ENCODE measurements at places on chromosomes 16 and 17.

DNA sequence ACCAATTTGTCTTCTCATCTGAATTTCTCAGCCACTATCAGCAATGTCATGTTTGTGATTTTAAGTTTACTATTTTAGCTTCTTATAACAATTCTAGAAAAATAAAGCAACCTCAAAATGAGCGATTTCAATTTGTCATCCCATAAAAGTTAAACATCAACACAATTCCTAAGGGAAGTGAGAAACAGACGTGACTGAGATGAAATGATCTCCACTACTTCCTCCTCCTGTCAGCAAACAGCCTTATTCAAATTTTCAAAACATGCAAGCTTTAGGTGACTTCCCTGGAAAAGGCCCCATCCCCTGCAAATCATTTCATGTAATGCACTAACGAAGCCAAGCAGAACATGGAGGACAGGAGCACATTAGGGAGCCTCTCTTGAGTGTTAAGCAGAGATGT lies 64.9 kb downstream of the ZNF652 start:
- DNase-seq, result no peak

DNA sequence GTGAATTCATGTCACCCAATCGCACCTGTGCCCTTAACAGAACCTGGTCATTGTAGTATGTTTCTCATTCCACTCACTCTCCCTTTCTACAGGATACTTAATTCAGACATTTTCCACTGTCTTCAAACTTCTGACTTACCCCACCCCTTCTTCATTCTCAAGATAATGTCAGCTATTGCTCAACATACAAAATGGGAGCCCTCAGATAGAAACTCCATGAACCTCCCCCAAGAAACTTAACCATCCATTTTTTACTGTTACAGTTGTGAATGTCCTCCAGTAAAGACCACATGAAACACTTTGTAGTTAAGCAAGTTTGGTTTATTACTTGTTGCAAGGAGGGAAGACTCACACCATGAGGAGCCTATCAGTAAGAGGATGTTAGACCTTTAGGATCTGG lies 22.1 kb upstream of the ARHGAP17 start:
- no peak for DNase-seq

DNA sequence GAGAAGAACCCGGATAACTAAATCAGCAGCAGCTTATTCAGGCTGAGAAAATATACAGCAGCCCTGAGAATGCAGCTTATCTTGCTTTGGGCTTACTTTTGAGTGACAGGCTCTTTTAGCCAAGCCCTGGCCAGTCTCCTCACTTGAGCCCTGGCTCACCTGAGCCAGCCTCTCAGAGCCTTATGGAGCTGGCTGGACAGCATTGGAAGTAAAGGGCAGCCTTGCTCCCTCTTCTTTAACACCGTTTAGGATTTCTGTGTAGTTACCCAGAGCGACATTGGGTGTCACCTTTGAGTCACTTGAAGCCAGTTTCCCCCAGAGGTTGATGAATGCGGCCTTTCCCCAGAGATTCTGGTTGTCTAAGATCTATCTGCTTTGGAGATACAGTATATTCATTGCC lies 7.7 kb upstream of the NPIPB2 start:
- DNase-seq, result no peak

GRCh38 chr17:58414596-58414997 lies 2.7 kb downstream of the RNF43 start:
- DNase-seq, result no peak

DNA sequence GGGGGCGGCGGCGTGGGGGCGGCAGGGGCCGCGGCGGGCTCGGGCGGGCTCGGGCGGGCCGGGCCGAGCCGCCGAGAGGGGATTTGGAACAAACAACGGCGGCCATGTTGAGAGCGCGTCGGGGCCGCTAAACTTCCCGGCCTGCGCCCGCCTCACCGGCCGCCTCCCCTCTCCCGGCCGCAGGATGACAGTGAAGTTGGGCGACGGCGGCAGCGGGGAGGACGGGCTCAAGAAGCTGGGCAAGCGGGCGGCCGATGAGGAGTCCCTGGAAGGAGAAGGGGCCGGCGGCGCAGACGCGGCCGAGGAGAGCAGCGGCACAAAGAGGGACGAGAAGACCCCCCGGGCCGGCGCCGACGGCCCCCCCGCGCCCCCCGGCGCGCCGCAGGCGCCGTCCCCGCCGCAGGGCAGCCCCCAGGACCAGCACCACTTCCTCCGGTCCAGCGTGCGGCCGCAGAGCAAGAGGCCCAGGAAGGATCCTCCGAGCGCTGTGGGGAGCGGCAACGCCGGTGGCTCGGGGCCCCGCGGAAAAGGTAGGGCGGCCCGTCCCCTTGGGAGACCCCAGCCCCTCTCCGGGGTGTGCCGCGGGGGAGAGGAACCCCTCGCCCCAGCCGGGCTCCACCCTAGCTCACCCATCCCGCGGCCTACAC lies 2.4 kb downstream of the CRAMP1 start:
- DNase-seq, result no peak

GRCh38 chr17:39009581-39010001 lies 42.4 kb upstream of the FBXO47 start:
- DNase-seq, result no peak

GRCh38 chr16:46908540-46909372 lies 24.6 kb downstream of the GPT2 start:
- peak; percentile 39 for DNase-seq

DNA sequence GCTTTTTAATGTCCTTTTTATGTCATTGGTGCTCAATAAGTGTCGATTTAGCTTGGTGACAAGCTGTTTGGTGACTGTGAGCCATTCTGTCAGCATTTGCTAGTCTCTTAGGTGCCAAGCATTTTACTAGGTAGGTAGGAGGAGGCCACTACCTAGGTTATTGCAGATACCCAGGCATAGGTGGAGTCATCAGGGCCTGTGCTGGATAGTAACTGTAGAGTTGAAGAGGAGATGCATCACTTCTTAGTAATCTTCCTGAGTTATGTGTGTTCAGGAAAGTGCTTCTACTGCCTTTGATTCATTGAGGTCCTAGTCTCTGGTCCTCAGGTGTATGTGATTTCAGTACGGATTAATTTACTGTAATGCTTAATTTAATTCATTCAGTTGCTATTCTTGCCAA lies 17.7 kb downstream of the USP10 start:
- no peak for DNase-seq

GRCh38 chr16:31214708-31215286 lies 878 bp downstream of the TRIM72 start:
- DNase-seq, result no peak

DNA sequence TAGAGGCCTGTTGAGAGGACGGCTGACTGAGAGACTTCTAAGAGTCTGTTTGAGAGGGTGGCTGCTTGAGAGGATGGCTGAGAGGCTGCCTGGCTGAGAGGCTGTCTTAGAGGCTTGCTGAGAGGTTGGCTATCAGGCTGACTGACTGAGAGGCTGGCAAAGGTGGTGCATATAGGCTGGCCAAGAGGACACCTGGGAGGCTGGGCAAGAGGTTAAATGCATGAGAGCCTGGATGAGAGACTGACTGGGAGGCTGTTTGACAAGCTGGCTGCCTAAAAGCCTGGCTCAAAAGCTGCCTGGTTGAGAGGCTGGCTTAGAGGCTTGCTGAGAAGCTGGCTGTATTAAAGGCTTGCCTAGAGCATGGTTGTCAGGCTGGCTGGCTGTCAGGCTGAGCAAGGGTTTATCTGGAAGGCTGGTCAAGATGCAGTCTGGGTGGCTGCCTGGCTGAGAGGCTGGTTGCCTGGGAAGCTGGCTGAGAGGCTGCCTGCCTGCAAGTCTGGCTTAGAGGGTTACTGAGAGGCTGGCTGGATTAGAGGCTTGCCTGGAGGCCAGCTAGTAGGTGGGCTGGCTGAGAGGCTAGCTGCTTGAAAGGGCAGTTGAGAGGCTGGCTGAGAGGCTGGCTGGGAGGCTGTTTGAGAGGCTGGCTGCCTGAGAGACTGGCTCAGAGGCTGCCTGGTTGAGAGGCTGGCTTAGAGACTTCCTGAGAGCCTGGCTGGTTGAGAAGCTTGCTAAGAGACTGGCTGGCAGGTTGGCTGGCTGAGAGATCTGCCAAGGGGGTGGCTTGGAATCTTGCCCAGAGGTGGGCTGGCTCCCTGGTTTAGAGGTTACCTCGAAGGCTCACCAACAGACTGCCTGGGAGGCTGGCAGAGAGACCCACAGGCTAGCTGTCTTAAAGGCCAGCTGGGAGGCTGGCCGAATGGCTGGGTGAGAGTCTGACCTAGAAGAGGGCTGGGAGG lies 38.3 kb upstream of the ACSM2B start:
- DNase-seq, result no peak
